ENCODE measurements at places on chromosomes 1 and 21.
A peak's percentile ranks its signal among the peaks of the same experiment; 100 is the strongest.

GRCh38 chr1:100775483-100775882, 55.9 kb downstream of the VCAM1 start:
- DNase-seq, result no peak

GRCh38 chr1:32138965-32139364, 31.1 kb downstream of the KPNA6 start:
- peak; percentile 55 for DNase-seq

DNA sequence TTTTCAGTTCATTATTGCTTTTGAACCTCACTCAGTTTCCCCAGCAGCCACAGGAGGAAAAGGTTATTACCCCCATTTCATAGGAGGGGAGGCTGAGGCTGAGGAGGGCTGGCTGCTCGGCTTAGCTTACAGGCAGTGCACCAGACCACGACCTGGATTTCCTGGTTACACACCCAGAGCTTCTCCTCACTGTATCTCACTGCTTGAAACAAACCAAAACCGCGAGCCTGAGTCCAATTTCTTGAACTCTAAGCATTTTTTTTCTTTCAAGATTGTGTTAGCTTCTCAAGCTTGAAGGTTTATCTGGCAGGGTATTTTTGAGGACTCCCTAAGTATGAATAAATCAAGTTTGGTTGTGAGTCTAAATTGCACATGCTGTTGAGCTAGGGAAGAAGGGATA, 188.9 kb upstream of the EDN2 start:
- peak; percentile 78 for DNase-seq

- no peak for DNase-seq
Measured at GRCh38 chr1:113891631-113892220, 4.3 kb upstream of the BCL2L15 start.

DNA sequence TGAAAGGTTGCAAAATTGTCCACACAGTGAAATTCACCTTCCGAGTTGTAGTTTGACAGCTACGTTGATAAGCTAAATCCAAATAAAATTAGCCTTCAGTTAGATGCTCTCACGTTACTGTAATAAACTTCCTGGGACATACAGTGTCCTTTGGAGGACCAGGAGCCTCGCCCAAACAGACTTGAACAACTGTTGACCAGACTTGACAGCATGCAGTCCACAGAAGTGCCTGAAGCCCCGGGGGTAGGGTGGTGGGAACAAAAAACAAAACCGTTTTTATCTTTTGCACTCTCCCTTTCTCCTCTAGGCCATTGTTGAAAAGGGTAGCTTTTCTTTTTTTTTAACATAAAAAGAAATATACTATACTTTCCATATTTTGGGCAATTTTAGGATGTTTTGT, 172.8 kb upstream of the SAMSN1 start:
- no peak for DNase-seq

GRCh38 chr21:35603494-35603893, 456.8 kb downstream of the SETD4 start:
- DNase-seq, result no peak

DNA sequence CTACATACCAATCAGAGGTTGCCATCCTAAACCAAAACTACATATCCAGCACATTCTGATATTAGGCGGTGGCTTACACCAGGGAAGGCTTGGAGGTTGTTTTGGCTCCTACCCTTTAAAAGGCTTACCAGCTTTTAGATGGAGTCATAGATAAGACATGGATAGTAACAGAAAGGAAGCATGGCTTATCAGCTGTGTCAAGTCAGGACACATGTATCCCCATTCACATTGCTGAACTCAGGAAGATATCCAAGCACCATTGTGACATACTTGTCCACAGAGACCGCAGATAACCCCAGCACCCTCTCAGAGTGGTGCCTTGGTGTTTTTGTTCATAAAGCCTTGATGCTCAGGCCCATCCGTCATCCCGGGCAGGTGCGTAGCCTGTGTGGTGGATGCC, 39.7 kb downstream of the ADARB1 start:
- no peak for DNase-seq

- DNase-seq, result peak; percentile 97
Measured at GRCh38 chr1:228228601-228229074, 20.8 kb downstream of the OBSCN start.

GRCh38 chr1:94515296-94515947, 26.1 kb downstream of the F3 start:
- no peak for DNase-seq
